NCI-H187 (cell line): ENCODE measurements at places on chromosomes 5 and 9.

GRCh38 chr5:149764086-149764485 is 34.0 kb downstream of the PPARGC1B start:
- DNase-seq = no peak

DNA sequence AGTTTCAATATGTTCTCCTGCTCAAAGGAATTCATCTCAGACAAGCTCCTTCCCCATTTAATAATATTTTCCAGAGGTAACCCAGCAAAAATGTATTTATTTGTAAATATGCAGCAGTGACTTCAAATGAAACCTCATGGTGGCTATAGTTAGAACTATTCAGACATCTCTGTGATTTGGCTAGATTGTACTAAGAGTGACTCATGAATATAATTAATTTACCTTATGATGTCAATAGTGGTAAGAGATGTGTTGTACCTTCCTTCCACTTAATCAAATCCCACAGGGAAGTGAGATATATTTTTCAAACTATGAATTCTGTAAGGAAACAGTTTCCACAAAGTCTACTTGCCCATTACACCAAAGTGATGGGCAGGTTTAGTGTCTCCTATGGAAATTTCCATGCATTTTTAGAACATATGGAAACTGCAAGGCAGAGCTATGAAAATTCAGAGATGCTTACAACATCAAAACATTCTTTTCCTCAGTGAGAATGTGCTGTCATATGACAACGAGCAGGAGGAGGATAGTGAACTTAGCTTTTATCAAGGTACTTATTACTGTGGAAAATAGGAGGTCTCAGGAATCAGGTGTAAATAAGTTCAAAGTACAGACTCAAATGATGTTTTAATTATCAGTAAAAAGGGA is 34.0 kb upstream of the SPDL1 start:
- DNase-seq = no peak

- no peak for DNase-seq
These were observed 30.5 kb downstream of the C7 start for GRCh38 chr5:40939753-40940152.

- no peak for DNase-seq
These were observed 45.7 kb upstream of the TGFBR1 start for GRCh38 chr9:99058964-99059921.

DNA sequence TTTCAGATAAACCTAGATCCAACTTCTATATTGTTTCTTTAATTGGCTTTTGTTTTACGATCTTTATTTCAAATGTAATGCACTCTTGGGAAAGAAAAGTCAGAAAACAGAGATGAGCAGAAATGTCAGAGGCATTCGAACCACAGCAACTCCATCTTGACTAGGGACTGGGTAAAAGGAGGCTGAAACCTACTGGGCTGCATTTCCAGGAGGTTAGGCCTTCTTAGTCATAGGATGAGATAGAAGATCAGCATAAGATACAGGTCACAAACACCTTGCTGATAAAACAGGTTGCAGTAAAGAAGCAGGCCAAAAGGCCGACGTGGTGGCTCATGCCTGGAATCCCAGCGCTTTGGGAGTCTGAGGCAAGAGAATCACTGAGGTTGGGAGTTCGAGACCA is 30.5 kb upstream of the DAPK1 start:
- DNase-seq = no peak

- no peak for DNase-seq
These were observed 14.4 kb upstream of the SLC46A2 start for GRCh38 chr9:112905084-112905483.

DNA sequence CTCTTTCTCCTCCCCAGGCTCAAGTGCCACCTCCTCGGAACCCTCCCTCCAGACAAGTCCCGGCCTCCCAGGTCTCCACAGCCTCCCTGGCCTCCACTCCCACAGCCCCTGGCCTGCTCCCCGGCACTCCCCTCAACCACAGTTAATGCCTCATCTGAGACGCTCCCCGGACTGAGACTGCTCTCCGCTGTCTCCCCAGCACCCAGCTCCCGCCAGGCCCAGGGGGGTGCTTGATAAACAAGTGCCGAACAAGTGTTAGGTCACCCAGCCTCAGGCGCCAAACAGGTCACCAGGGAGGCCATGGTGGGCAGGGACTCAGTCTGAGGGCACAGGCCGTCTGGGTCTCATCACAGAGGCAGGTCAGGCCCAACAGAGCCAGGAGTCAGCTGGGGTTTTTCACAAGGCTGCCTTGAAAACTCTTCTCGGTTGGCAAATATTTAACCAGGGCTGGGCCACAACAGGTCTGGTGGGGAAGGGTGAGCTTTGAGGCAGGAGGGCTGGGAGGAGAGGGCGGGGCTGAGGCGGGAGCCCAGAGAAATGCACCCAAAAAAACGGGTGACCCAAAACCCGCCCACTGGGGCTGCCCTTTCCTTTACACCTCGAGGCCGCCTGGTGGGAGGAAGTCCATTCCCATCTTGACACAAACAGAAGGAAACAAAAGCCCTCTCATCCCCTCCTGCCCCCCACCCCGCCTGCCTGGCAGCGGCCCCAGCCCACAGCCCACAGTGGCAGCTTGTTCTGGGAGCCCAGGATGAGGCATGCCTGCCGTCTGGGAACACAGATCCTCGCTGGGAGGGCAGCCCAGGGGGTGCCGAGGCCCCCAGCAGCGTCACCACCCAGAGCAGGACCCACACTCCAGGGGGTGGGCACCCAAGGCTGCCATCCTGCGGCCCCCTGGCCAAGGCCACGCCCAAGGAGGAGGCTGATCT is 66.6 kb upstream of the STXBP1 start:
- DNase-seq = no peak

- no peak for DNase-seq
These were observed 137.9 kb downstream of the FAM114A2 start for GRCh38 chr5:153900703-153901395.

DNA sequence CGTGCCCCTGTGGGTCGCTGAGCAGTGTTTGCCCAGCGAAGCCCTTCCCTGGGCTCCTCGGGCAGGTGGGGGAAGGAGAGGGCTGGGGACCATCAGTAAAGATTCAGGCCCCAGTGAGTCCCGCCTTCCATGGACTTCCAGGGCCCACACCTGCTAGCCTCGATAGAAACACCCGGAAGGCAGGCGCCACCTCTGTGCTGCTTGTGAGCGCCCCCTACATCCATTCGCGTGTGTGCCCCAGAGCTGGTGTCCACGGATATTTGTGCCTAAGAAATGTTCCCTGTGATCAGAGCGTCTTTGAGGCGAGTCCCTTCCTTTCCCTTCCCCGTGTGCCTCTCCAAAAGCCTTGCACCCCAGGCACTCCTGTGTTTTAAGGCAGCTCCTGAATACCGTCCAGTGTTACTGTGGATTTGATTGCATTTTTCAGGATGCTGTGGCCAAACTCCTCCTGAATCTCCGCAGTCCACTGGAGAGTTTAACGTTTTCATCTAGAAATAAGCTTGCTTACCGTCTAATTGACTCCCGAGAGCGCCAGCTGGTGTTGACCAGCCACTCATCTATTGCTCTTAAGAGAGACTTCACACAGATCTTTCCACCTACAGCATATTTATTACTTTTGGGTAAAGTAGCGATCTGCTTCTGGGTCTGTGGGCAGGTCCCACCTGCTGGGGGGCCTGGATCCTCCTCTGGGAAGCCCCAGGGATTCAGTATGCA is 101.4 kb downstream of the COL5A1 start:
- DNase-seq = no peak

DNA sequence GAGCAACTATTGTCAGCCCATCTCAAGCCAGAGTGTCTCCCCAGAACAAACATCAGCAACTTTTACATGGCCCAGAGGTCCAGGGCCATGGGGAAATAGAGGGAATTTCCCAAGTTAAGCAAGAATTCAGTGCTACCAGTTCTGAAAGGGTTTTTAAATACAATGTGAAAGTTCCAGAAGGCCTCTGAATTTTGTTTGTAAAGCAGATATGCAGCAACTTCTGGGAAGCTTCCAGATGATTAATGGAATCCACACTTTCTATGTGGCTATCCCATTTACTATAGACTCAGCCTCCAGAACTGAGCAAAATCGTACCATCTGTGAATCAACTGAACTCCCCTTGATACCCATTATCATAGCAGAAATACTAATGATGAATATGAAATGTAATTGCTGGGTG is 93.8 kb downstream of the FEM1C start:
- DNase-seq = no peak

DNA sequence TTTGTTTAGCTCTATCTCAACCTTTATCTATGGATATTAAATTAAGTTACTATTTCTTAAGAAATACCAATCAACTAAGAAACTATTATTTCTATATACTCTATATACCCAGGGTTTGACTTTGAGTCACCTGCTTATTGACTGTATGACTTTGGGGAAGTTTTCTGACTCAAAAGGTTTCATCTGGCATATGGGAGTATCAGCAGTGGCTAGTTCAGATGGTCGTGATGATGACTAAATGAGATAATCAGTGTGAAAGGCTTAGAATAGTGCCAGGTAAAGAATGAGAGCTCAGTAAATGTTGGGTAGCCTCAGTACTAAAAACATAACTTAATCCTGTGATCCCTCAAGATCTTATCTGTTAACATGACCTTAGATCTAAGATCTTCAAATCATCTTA is 179.7 kb upstream of the ISL1 start:
- no peak for DNase-seq

GRCh38 chr9:8436786-8437185 is 637.2 kb upstream of the DMAC1 start:
- no peak for DNase-seq

- no peak for DNase-seq
These were observed 84.7 kb upstream of the SLCO6A1 start for GRCh38 chr5:102583276-102584124.

- DNase-seq = no peak
These were observed 9.1 kb upstream of the XPA start for GRCh38 chr9:97706246-97706645.

DNA sequence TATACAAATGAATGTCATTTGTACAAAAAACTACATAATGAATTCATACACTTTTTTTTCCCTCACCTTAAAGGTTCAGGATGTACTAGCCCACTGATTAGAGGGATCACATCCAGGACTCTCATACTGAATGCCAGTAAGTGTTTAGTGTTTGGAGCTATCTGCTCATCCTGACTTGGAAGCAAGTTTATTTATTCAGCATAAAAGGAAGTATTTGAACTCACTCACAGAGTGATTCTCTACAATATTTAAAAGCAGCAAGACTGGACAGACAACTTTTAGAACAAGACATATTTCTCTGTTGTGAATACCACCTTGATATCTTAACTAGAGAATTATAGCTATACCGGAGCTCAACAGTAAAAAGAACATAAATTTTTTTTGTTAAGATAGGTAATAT is 14.8 kb upstream of the IQGAP2 start:
- no peak for DNase-seq

DNA sequence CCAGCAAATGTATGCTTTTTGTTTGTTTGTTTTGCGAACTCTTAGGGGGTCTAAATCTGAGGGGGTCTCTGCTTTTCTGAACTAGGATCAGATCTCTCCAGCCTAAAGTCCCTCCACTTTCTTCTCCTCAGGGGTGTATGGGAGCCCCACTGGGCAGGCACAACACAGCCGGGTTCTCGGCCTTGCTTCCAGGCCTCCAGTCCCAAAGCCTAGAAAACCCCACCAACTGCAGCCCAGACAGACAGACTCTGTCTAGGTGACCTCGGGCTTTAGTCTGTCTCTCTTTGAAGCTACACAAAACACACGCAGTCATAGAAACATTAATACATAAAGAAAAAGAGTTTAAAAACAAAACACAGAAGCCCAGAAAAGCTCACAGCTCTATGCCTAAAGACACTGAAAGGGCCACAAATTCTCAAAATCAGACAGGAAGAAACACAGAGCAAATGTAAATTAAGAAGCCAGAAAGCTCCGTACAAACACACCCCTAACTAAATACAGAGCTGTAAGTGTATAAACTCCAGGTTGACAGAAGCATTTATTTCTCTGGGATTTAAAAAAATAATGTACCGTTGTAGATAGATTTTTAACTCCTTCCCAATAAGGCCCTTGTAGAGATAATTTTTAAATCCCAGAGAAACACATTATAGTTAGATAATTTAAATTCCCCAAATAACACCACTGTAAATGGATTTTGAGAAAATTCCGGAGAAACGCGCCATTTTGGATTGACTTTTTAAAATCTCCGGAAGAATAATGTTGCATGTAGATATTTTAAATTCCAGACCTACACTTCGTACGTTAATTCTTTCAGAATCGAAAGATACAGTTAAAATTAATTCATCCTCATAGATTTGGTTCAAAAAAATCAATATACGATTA is 2.0 kb downstream of the PITX1 start:
- DNase-seq = no peak

- DNase-seq = no peak
These were observed 18.3 kb downstream of the PDGFRB start for GRCh38 chr5:150137168-150137957.

- DNase-seq = no peak
These were observed 396.5 kb upstream of the TNC start for GRCh38 chr9:115514454-115514853.
